ENCODE measurements at places on chromosomes 6 and 20.
A peak's percentile ranks its signal among the peaks of the same experiment; 100 is the strongest.

GRCh38 chr6:143570147-143570853 is 58.8 kb upstream of the FUCA2 start:
- no peak for DNase-seq

GRCh38 chr6:26552640-26553188 is 14.5 kb downstream of the HMGN4 start:
- no peak for DNase-seq

- DNase-seq: no peak
Measured at GRCh38 chr6:56408976-56409375, 161.6 kb upstream of the COL21A1 start.

DNA sequence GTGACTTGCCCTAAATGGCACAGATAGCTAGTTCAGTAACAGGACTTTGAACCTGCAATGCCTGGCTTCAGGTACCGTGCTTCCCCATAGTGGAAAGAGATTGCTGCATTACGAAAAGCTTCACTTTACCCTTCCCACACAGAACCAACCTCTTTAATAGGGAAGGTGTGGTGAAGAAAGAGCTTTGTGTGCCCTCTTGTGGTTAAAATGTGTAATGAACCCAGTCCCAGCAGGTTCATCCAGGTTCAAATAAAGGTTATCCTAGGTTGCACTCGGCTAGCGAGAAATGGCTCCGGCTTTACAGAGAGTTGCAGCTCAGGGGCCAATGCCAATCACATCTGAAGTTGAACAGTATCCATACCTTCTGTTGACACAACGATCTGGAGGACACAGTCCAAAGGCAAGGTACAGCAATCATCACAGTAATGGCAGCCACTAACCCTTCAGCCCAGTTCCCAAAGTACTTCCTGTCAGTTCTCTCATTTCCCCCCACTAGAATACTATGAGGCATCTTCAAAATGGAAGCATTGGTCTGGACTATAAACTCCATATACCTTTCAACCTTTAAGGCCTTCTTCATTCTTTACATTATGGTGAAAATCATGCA is 3.0 kb downstream of the DEFB115 start:
- no peak for DNase-seq

GRCh38 chr6:24699521-24700359 is 19.2 kb downstream of the C6orf62 start:
- DNase-seq: no peak

DNA sequence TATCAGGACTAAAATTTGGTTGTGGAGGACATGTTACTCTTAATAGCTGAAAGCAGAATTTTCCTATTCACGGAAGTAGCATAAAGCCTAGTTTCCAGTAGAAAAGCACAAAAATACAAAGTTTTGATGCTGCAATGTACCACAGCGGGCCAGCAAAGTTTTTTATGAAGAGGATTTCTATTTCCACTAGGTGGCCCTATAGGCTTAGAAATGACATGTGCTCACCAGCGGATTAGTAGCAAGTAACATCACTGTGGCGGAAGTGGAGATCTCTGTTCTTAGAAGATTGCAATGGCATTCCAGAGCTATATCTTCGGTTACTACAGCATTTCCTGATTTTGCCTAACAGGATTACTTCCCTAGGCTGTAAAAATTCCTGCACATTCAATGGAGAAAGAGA is 1219.0 kb upstream of the EYS start:
- DNase-seq: no peak

DNA sequence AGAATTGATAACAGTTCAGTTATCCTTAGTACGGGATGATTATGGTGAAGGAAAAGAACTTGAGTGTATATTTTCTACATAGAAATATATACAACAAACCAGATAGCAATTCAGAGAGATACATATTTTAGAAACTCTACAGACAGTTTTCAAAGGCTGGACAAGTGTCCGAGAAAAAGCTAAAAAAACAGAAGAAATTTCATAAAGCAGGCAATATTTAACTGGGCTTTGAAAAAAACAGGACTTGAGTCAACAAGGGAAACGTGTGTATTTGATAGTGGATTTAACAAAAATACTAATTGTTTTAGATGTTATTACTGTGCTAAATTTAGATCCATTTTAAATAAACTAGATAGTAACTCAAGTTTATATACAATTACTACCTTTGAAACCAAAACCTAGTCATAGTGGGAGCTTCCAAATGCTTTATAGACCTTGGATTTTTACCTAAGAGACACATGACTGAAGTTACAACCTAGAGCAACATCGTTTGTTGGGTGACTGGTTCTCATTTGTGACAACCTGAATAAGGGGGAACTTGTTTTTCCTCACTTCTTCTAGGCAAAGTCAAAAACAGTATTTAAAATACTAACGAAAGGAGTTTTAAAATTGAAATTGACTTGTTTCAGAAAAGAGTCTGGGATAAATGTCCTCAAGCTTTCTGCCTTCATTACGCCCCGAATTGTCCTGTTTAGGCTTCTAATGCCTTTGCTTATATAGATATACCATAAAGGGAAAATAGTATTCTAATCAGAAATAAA is 116.7 kb upstream of the PRSS16 start:
- no peak for DNase-seq

DNA sequence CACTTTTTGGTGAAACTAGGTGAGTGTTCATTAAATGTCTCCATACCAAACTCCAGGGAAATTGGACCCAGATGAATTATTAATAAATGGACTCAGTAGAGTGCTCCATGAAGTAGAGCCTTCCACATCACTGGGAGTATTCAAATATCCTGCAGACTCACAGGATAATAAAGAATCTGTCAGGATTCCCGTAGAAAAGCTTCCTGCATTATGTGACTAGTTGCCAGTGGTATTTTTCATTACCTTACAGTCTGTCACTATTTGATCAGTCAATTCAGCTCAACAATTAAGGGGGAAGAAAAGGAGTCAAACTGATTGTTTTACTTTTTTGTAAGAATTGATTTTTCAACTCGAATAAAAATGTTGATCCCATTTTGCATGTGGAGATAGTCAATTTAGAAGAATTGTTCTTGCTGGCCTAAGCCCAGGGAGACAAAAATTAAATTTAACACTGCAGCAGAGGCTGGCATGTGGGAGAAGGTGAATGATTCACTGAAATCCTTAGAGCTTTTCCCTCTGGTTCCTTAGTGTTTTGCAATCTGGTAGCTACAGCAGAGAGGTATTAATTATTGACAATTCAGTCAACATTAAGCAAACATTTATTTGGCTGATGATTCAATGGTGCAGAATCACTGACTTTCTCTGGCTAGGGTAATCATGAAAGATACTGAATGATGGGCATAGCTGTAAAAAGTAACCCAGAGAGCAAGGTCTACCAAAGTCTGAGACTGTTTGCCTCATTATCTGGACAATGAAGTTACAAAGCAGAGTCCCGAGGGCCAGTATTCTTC is 442.4 kb downstream of the CD83 start:
- DNase-seq: no peak

GRCh38 chr6:107524626-107525025 is 34.7 kb downstream of the SOBP start:
- DNase-seq: no peak

GRCh38 chr6:15073344-15073789 is 172.5 kb upstream of the JARID2 start:
- DNase-seq: no peak

GRCh38 chr6:111997853-111998208 is 56.1 kb upstream of the CCN6 start:
- no peak for DNase-seq

GRCh38 chr6:41921712-41921998 is 356 bp downstream of the BYSL start:
- DNase-seq: no peak

DNA sequence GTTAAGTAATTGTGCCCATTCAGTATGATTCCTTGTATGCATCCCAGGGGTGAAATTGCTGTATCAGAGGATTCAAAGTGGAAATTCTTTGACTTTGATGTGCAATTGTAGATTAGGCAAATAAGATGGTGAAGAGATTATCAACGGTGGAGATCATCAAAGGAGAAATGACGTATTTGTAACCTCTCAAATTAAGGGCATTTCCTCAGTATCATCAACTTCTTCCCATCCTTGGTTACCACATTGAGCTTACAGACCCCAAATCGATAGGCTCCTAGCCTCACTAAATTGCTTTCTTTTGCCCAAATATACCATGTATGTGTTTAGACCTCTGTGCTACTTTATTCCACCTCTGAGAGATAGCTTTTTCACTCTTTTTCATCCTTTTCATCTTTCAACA is 213.1 kb upstream of the ZFP64 start:
- DNase-seq: no peak

DNA sequence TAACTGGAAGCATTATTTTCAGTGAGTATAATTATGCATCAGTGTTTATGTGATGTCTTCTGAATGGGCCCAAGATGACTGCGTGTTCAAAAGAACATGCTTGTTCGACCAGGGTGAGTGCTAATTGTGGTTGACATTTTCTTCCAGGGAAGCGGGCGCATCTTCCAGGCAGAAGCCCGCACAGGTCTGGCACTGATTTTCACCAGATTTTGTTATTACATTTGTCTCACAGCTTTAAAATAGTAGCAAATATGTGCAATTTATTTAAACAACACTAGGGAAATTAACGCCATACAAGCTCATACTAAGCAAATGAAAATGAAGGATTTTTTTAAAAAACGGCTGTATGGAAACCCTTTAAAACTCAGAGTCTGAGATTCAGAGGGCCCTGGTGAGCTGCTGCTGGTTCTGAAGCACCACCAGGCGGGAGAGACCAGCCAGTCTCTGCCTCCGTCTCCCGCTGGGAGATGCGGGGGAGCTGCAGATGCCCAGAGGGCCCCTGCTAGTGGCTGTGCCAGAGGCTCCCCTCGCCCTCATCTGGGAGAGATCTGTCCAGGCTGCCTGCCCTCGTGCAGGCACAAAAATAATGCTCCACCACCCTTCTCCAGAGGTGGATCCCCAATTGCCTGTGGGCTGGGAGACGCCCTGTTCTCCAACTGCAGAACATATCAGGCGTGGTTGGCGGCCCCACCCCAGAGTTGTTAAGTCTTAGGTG is 297.0 kb downstream of the TAF4 start:
- DNase-seq: no peak

DNA sequence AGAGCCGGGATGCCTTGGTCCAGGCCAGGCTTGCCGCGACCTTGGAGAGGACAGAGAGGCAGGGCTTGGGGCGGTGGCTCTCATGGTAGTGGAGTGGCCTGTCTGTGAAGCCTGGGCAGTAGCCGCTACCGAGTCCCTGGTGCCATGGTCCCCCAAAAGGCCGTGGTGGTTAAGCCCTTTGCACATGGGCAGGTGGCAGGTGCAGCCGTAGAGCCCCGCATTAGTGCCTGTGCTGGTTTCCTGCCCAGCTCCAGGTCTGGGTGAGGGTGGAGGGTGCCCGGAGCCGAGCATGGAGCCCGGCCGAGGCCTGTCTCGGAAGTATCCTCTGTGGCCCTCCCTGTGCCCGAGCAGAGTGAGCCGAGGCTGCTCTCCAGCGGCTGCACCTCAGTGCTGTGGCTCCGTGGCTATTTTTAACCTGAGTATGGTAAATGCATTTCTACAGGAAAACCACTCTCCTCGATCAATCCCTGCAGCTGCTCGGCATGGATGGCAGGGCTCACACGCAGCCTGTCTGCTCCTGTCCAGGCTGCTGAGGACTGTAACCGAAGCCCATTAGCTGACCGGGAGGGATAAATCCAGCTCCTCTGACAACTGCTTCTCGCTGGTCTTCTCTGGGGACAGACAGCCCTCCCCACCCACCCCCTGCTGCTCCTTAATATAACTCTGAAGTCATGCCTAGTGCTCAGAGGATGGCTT is 36.3 kb upstream of the GATA5 start:
- DNase-seq: no peak

GRCh38 chr6:5335020-5335419 is 73.7 kb downstream of the FARS2 start:
- no peak for DNase-seq

DNA sequence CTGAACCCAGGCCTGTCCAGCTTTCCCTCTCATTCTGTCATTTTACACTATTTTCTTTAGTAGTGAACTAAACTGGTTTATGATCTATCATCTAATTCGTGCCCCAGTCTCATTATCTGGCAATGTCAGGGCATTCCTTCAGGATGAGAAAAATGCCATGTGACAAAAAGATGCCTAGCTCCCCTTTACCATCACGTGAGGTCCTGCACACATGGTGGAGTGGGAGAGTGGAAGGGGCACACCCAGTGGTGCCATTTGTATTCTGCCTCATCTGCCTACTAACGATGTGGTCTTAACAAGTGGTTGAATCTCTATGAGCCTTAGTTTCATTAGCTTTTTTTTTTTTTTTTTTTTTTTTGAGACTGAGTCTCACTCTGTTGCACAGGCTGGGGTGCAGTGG is 41.2 kb downstream of the CDC5L start:
- DNase-seq: no peak

GRCh38 chr6:12314751-12315150 is 24.6 kb downstream of the EDN1 start:
- no peak for DNase-seq

- DNase-seq: peak; percentile 49
Measured at GRCh38 chr6:11144393-11144851, 32.9 kb upstream of the ERVFRD-1 start.

- no peak for DNase-seq
Measured at GRCh38 chr6:13488015-13488895, 855 bp upstream of the GFOD1 start.

GRCh38 chr6:16816891-16817290 is 55.6 kb upstream of the ATXN1 start:
- DNase-seq: no peak

DNA sequence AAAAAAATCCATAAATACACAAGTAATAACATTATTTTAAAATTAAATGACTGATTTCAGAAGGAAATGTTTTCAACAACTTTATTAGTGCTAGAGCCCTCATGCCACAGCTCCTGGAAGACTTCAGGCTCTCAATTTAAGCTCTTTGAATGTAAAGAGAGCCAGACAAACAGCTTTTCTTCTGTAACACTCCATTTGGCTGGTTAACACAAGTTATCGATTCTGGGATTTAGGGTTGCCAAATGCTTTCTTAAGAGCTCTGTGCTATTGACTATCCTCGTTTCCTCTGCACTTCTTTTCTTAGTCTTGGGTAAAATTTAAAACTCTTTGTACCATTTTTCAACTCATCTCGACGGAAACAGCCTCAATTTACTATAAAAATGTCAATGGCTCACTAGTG is 402.5 kb downstream of the PRKN start:
- DNase-seq: no peak

DNA sequence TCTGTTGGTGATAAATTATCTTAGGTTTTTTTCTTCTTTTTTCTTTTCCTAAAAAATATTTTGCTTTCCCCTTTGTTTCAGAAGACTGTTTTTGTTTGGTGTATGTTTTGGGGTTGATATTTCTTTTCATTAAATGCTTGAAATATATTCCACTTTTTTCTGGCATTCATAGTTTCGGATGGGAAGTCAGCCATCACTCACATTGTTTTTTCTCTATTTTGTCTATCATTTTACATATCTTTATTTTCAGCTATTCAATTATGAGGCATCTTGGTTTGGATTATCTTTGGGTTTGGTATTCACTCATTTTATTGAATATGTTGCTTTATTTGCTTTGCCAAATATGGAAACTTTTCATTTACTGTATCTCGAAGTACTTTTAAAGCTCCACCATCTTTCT is 600.5 kb upstream of the EYS start:
- no peak for DNase-seq

DNA sequence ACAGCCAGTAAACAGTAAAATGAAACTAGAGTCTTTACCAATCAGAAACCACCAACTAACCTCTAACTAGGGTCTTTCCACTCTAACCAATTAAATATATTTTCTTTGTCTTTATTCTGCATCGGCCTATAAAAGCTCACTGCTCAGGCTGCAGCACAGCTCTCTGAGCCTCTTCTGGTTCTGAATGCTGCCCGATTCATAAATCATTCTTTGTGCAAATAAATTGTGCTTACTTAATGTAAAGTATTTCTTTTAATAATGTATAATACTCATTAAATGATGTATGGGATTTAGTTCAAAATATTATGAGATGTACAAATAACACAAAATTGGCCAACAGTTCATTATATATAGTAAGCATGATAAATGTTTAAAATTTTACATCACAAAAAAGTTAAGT is 7.9 kb downstream of the IBTK start:
- DNase-seq: no peak
